ENCODE measurements at places on chromosomes 12 and 14.
A peak's percentile ranks its signal among the peaks of the same experiment; 100 is the strongest.

DNA sequence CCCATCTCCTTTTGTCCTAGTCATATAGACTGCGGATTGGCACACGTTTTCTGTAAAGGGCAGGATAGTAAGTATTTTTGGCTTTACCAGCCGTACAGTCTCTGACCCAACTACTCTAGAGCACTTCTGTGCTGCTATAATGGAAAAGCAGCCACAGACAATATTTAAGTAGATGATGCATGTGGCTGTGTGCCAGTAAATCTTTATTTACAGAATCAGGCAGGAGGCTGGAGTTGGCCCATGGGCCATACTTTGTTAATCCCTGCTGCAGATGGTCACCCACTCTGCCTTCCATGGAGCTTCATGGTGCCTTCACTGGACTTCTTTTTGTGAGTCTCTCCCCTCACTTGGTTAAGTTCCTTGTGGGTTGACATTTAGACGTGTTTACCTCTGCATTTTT, 584.5 kb upstream of the TBX3 start:
- DNase-seq, result no peak

DNA sequence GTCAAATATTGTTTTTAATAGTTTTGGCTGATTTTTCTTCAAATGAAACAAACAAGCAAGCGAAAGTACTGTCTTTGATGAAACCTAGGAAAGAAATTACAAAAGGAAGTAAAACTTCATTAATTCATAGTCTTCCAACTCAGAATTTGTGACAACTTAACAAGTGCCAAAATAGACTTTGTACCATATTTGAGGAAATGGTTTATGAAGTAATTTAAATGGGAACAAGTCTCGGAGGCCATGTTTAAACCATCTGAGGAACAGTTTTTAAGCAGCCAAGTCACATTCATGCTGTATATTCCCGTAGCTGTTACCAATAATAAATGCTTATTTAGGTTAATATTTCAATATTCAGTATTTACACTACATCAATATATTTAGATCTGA, 745 bp upstream of the ARHGDIB start:
- DNase-seq, result no peak

- no peak for DNase-seq
These were observed 142.7 kb downstream of the FOXA1 start for GRCh38 chr14:37452323-37452722.

DNA sequence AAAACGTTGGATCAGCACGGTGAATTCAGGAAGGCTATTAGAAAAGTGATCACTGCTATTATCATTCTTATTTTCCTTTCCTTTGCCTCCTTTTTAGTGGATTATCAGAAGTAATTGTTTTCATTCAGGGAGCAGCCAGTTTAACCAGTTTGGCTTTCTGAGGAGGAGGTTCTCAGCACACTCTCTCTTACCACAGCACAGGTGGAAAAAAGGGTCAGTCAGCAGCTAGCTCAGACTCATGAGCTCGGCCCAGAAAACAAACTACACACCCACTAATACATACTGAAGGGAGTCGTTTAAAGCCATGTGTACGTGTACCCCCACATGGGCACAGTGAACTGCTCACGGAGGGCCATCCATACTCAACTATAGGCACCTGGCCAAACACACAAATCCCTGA, 23.2 kb upstream of the MAGOHB start:
- DNase-seq, result no peak

GRCh38 chr12:77845831-77846230, 15.1 kb downstream of the NAV3 start:
- DNase-seq, result peak; percentile 57

- DNase-seq, result no peak
These were observed 11.1 kb upstream of the KITLG start for GRCh38 chr12:88591343-88591742.
